ENCODE measurements at places on chromosomes 2 and 18.

DNA sequence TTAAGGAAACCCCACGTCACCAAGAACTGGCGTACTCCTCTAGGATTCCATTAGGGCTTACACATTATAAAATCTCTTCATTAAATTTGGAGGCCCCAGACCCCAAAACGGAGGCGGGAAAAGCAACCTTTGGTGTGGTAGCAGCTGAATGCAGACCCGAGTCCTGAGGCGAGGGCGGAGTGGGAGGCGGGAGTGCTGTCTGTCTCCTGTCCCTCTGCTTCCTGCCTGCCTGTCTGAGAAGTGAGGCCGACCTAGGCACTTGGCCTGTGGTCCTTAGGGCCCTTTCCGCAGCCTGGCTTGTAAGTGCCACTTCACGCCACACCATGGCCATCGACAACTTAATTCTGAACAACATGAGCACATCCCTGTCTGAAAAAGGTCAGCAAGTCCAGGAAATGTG is 102.1 kb downstream of the RTN4 start:
- DNase-seq: no peak

DNA sequence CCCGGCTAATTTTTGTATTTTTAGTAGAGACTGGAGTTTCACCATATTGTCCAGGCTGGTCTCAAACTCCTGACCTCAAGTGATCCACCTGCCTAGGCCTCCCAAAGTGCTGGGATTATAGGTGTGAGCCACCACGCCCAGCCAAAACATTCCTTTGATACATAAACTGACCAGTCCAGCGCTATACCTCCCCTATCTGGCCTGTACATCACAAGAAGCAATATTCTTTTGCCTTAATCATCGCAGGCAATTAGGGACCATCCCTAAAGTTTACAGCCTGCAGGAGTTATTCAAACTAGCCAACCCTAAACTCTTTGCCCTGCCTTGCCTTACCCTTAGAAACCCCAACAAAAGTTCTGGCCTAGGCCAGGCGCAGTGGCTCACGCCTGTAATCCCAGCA is 6.8 kb upstream of the PPM1G start:
- no peak for DNase-seq

- no peak for DNase-seq
These were observed 56.9 kb upstream of the HAAO start for GRCh38 chr2:42849311-42849710.

DNA sequence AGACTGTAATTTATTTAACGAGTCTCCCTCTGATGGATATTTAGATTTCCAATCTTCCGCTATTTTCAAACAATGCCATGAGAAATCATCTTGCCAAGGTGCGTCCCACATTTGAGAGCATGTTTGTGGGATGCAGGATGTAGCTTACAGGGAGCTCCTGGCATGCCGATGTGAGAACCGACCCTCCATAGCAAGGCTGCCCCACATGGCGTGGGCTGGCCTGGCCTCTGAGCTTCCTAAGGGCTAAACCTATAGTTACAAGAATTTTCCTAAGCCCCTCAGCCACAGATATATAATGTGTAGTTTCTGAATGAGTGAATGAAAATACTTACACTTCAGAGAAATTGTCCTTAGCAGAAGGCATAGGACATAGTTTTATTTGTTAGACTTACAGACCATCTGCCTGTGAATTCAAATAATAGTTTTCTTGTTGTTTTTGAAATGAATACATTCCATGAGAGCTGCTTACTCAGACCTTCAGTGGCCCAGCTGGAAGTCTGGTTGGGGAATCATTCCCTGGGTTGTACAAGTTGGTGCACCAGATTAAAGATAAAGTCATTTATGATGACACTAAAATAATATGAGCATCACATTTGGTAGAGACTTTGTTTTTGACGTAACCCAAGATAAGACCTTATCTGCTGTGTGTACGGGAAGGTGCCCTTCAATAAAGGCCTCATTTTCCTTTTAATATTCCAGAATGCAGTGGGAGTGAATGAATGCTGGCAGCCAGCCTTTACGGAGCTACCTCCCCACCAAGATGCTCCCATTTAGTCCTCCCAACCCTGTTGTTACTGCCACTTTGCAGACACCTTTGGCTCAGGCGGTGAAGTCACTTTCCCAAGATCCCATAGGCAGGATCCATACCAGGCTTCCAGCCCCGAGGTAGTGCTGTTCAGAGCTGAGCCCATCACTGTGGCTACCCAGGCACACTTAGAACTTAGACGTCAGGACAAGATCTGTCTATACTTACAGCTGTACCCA is 107.1 kb downstream of the GLI2 start:
- no peak for DNase-seq

DNA sequence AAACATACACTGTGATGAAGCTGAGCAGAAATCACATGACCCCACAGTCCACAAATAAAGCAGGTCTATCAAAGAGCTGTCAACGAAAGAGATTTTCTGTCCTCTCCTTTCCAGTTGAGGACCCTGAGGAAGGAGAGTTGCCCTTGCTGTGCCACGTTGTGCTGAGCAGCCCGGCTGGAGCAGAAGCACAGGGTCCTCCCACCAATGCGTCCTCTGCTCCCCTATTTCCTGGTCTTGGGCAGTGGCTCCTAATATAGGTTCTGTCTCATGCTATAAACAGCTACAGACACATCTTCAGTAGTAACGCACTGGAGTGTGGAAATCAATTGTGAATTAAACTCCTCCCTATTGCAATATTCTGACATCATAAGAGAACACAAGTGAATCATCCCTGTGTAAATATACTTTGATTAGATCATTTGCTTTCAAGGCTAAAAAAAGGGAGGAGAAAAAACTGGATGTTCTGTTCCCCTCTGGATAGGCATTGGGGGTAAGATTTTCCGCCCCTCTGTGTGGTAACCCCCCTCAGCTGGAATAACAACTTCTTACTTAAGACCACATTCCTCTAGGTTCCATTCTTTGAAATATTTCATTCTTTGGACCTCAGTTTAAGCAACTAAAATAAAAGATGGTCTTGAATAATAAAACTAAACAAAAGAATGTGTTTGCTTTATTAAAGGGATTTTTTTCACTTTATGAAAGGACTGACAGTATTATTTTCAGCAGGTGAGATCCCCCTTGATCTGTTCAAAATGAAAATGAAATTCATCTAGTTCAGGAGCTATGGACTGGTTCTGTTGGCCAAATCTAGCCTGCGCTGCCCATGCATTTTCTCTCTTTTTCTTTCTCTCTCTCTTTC is 8.3 kb upstream of the RHOB start:
- DNase-seq: no peak

GRCh38 chr2:160389875-160390274 is 103.7 kb downstream of the RBMS1 start:
- DNase-seq: no peak

DNA sequence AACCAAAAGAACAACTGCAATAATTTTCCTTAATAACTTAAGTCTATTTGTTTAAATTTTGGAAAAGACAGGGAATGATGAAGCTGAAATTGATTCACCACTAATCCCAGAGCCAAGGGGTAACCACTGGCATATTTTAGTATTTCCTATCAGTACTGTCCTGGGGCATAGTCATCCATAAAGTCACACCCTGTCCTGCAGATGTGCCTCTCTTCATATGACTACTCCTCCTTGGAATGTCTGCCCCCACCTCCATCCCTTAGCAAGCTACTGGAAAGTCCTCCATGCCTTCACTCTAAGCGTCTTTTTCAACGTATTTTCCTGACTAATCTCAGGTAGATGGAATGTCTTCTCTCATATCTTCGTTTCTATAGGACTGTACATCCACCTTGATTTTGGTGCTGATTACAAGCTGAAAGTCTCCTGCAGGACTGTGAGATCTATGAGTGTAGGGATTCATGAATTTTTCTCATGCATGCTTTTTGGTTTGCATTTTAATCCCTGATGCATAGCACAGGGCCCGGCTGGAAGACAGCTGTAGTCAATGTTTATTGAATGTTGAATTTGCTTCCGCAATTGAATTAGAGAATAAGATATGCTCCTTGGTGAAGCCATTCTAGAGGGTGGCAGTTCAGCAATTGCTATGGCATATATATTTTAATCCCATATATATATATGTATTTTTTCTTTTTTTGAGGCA is 85.6 kb downstream of the MOGAT1 start:
- no peak for DNase-seq

GRCh38 chr2:109187711-109188495 is 58.9 kb downstream of the SH3RF3 start:
- no peak for DNase-seq

DNA sequence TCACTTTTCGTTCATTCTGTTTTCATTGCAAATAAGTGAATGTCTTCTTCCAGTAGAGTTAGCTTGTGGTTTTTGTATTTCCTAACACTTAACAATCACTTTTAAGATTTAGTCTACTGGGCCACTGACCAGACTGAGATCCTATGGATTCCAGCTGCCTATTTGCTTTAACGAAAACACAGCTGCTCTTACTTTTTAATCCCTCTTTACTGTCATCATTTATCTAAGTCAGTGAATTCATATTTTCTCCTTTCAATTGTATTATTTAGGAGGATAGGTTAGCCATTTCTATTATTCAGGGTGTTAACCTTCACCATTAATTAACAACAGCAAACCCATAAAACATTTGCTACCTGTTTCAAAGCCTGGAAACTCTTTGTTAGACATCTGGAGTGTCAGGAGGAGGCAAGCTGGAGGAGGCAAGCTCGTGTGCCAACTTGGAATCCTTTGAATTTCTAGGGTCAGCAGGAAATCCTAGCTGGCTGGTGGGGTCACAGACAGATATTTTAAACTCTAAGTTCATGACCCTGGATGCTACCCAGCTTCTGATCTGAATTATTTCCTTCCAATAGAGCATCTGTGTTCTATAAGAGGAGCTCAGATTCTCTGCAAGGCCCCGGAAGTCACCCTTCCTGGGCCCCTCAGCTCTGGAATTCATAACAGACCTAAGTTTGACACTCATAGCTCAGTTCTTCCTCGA is 385.3 kb downstream of the RBM43 start:
- DNase-seq: no peak

DNA sequence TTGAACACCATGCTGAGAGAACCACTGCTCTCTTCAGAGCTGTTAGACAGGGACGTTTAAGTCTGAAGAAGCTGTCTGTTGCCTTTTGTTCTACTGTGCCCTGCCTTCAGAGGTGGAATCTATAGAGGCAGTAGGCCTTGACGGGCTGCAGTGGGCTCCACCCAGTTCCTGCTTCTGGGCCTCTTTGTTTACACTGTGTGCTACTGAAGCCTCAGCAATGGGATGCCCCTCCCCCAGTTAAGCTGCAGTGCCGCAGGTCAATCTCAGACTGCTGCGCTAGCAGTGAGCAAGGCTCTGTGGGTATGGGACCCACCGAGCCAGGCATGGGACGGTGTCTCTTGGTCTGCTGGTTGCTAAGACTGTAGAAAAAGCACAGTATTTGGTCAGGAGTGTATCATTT is 162.3 kb upstream of the NXPH2 start:
- DNase-seq: no peak
